ENCODE measurements at places on chromosomes 6 and 20.

DNA sequence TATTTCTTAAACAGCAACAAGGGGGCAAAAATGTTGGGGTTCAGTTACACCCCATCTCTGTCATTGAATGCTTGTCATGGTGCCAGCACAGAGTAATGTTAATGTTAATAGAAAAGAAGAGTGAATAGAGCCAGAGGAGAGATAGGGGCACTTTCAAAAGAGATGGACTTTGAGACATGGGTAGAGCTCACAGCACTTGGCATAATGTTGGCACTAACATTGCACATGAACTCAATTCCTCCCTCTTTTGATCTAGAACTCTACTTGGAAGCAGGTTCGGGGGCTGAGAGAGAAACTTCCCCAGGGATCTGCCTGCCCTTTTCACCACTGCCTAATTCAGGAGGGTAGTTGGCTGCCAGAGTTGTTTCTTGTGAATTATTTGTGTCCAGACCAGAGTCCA is 284.6 kb upstream of the PRND start:
- no peak for DNase-seq

GRCh38 chr20:20897922-20898321 is 185.5 kb upstream of the RALGAPA2 start:
- DNase-seq: no peak

- no peak for DNase-seq
Observed at GRCh38 chr20:34040300-34040995, 46.7 kb downstream of the RALY start.

- DNase-seq: no peak
Observed at GRCh38 chr6:135117413-135117968, 62.9 kb upstream of the HBS1L start.

GRCh38 chr6:29792123-29793035 is 35.2 kb upstream of the HLA-G start:
- DNase-seq: no peak

- peak; percentile 58 for DNase-seq
Observed at GRCh38 chr20:41476013-41476441, 109.4 kb upstream of the EMILIN3 start.

All from HFFc6 (cell line).